GM04503 (cell line): ENCODE measurements at places on chromosomes 3 and 15.

DNA sequence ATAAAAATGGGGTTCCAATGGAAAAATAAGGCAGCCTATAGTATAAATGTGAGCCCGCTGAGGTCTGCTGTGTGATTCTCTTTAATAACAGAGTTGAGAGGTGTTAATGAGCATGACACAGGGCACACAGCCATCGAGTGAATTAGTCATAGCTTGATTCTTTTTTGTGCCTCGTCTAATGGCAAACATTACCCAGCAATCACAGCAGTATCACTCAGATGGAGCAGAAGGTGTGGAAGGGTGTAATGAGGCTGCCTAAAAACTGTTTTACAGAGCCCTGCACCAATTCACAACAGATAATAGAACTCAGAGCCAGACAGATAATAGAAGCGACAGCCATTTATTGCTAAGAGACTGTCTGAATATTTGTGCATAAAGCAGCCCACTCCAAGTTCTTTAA lies 178.6 kb upstream of the TPRG1 start:
- DNase-seq = no peak

DNA sequence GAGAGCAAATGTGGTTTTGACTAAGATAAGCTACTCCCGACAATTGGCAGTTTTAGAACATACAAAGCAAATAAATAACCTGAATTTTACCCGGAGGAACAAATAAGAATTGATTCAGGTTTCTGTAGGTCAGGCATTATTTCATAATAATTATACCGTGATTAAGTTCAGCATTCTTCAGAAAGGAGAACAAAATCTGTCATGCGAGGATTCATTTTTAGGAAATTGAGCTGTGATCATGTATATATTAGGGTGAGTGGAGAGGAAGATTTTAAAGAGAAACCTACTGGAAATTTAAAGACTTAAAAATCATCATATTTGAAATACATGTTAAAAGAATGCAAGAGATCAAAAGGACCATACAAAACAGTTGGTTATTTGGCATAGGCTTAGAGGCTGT lies 20.5 kb downstream of the ZNF609 start:
- DNase-seq = no peak

GRCh38 chr3:48429317-48429959 lies 448 bp downstream of the PLXNB1 start:
- DNase-seq = no peak

DNA sequence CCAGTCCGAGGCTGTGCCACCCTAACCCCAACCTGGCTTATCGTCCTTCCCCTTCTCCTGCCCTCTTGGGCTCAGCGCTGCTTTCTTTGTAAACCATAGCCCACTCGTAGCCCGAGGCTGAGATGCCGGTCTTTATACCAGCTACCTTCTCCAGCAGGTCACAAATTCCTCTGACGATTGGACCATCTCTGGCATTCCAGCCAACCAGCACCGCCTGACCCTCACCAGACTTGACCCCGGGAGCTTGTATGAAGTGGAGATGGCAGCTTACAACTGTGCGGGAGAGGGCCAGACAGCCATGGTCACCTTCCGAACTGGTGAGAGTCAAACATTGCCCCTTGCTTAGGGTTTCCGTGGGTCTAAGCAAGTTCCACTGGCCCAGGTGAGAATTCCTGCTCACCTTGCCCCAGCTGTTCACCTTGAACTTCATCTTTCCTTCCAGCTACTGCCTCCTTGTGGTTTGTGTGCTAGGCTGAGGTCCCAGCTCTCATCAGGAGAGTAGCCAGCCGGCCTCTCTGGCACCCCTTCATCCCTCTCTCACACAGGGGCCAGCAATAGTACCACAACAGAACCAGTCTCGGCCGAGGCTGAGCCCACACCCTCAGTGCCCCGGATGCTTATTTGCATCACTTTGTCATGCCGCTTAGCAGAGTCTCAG lies 66.7 kb downstream of the BOC start:
- DNase-seq = no peak
